HT1080 (cell line): ENCODE measurements at places on chromosomes 1 and 21. TPM values are rescaled to one million over a fixed set of nuclear protein-coding genes. Genes with fewer than 3 reads are reported as not detected.

- DNase-seq: no peak
Measured at GRCh38 chr21:33302796-33303195, 22.0 kb upstream of the IFNAR1 start.

DNA sequence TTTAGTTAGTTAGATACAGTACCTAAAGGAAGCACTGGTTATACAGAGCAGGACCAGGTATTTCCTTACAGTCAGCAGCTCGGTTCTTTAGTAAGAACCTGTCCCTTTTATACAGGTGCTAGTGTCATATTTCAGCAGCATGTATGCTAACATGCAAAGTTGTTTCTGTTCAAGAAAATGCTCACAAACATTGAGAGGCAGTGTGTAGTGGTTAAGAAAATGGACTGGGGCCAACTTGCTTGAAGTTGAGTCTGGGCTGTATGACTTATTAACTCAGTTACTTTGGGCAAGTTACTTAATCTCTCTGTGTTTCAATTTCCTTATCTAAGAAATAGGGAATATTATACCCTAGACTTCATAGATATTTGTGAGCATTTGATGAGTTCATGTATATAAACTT is 31.1 kb downstream of the AK4 start:
- DNase-seq: no peak

DNA sequence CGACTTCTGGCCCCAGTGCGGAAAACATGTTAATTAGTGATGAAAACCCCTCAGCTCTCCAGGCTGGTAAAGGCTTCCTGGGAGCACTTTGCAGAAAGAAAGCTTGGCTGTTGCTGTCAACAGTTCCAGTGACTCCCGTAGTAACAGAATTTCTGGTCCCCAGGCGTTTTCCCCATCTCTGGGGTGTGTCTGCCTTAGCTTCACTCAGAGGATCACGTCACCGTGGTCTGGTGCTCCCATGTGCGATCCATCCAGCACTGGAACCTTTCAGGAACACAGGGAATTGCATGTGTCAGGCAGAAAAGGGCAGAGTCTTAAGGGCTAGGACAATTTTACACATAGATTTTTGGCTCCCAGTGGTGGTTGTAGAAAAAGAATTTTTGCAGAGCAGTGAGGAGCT is 470.4 kb upstream of the USP24 start:
- no peak for DNase-seq

The ANGPTL1 gene
- total RNA-seq: not detected in 2 replicates

DNA sequence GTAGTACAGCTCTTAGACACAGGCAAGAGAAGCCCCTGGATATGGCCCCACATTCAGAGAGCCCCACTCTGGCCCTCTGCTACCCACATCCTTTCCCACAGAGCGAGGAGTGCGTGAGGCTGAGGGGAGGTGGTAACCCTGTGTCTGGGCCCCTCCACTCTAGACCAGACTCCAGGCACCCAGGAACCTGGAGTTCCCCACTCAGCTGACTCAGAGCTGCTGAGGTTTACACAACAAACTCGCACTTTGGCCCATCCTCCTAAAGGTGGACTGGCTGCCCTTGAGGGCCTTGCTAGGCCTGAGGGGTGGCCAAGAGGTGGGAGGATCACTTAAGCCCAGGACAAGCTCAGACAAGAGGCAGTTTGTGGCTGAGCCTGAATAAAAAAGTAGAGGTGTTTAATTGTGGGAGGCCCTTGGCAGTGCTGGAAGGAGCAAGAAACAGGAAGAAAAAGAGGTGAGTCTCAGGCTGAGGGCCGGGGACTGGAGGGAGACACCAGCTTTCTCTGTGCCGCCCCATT is 10.7 kb downstream of the MR1 start:
- no peak for DNase-seq

DNA sequence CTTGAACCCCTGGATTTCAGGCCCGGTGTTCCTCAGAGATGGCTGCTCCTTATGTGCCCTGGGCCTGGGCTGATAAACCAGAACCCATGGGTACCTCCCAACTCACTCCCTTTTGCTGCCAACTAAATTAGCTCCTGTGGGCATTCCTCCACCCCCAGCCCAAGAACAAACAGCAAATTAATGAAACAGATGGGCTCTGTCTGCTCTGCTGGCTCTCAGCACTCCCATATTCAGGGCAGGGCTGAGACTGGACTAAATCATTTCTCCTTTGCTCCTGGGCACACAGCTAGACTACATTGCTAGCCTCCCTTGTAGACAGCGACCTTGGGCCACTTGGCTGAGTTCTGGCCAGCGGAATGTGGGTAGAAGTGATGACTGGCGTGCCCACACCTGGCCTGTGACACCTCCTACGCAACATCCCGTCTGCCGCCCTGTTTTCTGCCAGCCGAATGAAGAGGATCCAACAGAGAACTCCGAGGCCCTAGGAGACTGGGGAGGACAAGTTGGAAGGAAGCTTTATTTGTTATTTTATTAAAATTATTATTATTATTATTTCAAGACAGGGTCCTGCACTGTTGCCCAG is 101.9 kb upstream of the DISP3 start:
- DNase-seq: no peak

- no peak for DNase-seq
Measured at GRCh38 chr1:109479311-109479710, 4.4 kb upstream of the ATXN7L2 start.

DNA sequence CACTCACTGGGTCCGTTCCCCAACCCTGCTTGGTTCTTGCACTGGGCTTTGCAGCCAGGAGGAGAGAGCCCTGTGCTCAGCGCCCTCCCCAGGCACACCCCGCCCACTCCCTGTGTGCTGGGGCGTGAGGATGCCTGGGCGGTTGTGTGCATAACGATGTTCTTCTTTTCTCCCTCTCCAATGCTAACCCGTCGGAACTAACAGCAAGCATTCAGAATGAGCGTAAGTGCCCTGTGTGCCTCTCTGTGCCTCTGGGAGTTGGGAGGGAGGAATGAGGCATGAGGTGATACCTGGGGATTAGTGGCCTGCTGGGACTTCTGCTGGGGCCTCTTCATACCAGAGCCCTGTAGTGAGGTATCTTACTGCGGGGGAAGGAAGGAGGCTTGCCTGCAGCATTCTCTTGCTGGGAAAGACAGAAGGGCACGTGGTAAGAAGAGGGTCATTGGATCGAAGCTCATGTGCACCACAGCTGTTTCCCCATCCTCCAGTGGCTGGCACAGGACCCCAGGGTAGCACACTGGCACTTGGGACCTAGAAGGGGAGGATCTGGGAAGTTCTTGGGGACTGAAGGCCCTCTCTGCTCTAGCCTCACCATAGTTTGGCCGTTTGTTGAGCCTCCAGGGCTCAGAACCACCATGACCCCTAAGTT is 79.8 kb downstream of the NFASC start:
- DNase-seq: no peak

The PM20D1 gene
- total RNA-seq: not detected in 2 replicates

The PPIAL4G gene
- not detected in 2 replicates for total RNA-seq

The CD247 gene
- total RNA-seq: 0.18 TPM in 1 of 2 replicates, not detected in the other

The LCE3D gene
- not detected in 2 replicates for total RNA-seq

DNA sequence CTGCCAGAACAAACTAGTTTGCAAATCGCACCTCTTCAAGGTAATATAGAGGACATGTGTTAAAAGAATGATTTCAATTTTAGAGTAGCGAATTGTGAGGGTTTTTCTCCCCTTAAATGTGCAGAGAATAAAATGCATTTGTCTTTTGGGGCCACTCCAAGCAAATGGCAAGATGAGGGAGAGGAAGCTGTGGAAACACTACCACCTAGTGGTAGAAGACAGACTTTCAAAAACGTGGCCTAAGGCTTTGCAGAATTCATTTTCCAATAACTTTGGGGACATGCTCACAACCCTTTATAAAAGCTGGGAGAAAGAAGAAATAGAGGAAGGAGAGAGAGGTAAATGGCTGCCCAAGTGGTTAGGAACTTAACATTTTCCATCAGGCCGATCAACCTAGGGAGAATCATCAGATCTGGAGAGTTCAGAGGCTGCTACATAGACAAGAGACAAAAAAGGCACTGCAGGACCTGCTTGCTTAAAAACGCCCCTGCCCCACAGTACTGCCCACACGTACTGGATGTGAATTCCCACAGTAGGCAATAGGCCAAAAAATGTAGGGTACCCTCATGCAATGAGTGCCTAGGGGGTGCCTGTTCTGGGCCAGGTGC is 15.7 kb upstream of the RCAN1 start:
- peak; percentile 41 for DNase-seq

DNA sequence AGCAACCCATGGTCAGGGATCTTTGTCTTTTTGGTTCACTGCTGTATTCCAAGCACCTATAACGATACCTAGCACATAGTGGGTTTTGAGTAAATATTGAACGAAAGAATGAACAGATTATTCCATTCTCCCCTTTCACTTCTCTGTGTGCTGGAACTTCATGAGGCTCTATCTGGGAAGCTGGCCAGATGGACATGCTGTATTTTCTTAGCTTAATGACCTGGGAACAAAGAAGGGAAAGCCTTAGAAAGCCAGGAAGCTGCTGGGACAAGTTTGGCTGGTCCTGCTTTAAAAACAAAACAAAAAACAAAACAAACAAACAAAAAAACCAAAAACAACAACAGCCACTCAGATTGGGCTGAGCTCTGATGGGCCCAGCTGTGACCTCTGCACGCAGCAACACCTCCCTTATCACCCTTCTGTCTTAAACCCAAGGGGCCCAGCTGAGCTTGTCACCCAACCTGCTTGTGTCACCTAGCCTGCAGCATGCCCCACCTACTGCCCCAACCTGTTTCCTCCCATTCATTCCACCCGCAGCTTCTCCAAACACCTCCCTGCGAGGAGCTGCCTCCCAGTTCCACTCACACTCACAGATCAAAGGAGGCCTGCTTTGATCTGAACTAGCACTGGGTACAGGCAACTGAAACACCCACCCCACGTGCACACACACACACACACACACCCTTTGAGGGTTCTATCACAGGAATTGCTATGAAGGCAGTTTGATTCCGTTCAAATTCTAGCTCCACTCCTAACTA is 37.1 kb downstream of the SLC30A1 start:
- DNase-seq: no peak

- peak; percentile 44 for DNase-seq
Measured at GRCh38 chr21:26177187-26177586, 6.6 kb upstream of the APP start.

The FAM151A gene
- total RNA-seq: not detected in 2 replicates

DNA sequence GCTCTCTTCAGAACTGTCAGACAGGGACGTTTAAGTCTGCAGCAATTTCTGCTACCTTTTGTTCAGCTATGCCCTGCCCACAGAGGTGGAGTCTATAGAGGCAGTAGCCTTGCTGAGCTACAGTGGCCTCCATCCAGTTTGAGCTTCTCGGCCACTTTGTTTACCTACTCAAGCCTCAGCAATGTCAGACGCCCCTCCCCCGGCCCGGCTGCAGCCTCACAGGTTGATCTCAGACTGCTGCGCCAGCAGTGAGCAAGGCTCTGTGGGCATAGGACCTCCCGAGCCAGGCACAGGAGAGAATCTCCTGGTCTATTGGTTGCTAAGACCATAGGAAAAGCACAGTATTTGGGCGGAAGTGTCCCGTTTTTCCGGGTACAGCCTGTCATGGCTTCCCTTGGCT is 89.9 kb upstream of the PDC start:
- DNase-seq: no peak

GRCh38 chr1:119673171-119673940 is 25.3 kb upstream of the ZNF697 start:
- DNase-seq: peak; percentile 89

DNA sequence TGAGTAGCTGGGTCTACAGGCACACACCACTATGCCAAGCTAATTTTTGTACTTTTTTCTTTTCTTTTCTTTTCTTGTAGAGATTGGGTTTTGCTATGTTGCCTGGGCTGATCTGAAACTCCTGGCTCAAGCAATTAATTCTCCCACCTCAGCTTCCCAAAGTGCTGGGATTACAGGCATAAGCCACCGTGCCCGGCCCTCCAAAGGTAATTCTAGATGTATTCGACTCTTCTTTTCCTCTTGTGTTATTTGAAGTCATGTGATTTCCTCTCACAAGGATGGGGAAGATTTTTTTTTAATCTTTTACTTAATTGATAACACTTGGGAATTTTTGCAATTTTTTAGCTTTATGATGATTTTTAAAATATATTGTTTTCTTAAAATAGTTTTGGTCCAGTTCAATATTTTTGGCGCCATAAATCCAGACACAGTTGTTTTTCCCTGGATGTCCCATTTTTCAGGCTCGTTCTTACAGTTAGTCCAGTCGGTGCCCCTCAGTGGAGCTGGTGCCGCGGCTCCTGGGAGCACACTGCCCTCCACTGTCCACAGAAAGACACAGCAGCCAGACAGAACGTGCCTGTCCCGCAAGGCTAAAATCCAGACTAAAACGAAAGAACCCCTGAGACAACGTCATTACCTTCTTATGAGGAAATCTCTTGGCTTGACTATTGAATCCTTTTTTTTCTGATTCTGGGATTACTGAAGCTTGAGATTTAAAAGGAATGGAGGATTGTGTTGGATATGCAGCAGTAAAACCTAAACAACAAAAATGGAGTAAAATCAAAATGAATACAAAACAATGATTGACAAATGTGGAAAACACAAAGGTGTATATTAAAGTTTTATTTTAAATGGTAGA is 22.4 kb downstream of the STPG1 start:
- DNase-seq: peak; percentile 76

The LCE1A gene
- total RNA-seq: not detected in 2 replicates

GRCh38 chr1:3890389-3891328 is 9.4 kb downstream of the C1orf174 start:
- DNase-seq: no peak

DNA sequence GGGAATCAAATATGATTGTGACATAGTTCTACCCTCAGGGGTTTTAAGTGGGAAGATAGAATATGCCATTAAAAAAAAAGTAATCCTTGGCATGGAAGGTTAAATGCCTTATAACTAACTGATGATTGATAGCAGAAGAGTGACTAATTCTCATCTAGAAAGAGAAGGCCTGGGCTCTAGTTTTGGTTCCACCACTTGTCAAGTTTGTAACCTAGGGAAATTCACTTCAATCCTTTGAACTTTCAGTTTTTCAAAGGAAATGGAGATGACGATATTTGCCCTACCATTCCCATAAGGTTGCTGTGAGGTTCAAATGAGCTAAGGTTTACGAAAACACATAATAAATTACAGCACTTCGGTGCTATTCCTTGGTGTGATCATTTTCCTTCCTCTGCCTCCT is 88.5 kb downstream of the GPR88 start:
- no peak for DNase-seq

DNA sequence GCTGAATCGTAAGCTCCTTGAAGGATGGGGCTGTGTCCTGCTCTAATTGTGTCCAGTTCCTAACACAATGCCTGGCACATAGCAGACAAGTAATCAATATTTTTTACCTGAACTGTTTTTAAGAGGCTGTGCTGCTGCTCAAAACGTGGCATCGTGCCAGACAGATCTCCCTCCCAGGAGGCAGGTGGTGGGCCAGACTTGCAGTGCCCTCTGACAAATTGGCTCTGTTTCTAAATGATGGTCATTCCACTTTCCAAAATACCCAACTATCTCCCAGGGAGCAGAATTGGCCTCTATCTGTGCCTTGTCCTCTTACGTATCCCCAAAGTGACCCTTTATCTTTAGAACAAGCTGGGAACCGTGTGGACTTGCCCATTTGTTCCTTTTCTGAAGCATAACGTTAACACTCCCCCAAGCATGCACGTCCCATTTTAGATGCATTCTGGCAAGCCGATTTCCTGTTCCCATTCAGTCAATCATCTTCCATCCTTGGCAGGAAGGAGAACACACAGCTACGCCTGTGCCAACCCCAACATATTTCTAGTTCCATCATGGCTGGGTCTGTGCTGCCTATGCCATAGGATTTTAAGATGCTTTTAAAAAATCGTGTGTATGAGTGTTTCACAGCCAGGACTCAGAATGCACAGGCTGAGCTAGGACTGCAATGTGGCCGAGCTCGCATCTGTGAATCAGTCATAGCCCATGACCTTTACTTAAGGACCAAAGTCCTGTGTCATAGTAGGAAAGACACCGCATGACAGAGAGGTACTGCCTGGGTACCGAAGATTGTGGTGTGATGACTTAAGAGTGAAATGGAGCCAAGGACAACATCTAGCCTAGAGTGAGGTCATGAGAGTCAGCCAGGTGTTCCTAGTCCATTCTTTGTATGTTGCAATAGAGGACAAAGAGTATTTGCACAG is 408.6 kb downstream of the PRDM2 start:
- DNase-seq: no peak
